ENCODE measurements at places on chromosomes 12 and 14.

DNA sequence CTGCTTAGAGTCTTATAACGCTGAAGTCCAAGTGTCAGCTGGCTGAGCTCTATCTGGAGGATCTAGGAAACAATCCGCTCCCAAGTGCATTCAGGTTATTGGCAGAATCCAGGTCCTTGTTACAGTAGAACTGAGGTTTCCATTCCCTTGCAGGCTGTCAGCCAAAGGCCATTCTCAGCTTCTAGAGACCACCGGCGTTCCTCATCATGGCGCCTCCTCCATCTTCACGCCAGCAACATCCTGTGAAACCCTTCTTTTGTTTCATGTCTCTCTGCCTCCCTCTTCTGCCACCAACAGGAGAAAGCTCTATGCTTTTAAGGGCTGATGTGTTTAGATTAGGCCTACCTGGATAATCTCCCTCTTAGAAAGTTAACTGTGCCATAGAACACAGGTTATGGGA lies 133.0 kb upstream of the RASSF8 start:
- DNase-seq, result no peak

DNA sequence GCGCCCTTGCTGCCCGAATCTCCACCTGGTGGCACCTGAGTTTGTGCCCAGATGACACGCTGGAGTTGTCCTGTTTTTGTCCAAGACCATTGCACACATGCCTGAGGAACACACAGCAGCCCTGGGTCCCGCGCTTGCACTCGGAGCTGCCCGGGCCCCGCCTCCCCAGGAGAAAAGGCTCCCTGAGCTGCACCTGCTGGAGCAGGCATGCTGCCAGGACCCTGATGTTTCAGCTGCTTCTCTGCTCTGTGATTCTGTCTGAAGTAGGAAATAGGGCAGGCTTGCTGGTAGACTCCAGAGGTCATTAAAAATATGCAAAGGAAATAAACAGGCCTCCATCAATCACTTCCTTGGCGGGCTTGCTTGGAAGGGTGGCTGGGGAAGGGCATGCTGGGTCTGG lies 271.6 kb downstream of the CACNA1C start:
- DNase-seq, result no peak

DNA sequence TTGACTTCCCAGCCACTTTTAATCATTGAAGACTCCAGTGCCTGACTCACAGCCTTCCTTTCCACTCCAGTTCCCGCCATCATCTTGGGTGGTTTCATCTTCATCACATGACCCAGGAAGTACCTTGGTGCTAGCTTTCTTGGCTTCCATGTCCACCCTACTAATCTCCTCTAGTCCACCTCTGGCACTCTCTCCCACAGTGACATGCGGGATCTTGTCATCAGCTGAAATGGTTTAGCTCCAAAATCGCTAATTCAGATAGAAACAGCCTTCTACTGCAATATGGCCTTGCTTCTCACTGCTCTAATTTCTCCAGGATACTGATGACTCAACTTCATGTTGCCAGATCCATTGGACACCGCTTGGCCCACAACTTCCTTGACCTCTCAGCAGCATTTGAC lies 24.5 kb downstream of the WDR20 start:
- no peak for DNase-seq

DNA sequence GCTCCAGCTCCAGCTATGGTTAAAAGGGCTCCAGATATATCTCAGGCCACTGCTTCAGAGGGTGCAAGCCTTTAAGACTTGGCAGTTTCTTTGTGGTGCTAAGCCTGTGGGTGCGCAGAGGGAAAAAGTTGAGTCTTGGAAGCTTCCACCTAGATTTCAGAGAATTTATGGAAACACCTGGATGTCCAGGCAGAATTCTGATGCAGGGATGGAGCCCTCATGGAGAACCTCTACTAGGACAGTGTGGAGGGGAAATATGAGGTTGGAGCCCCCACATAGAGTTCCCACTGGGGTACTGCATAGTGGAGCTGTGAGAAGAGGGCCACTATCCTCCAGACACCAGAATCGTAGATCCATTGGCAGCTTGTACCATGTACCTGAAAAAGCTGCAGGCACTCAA lies 69.9 kb downstream of the SDR9C7 start:
- DNase-seq, result no peak

DNA sequence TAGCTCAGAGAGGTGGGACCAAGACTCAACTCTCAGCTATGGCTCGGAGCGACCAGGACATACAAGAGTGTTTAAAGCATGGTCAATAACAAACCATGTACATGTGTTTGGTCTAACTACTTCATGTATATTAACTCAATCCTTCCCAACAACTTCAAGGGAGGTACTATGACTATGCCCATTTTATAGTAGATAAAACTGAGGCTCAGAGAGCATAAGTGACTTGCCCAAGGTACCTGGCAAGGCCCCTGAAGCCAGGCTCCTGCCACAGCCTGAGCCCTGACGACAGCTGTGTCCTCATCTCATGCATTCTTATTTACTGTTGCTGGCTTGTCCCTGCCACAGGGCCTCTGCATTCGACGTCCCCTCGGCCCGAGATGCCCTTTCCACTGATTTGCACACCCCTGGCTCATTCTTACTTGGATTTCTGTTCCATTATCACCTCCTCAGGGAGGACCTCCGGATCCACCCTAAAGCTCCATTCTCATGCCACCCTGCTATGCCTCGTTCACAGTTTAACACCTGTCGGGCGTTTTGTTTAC lies 2.6 kb downstream of the TESC start:
- DNase-seq, result peak; percentile 66

GRCh38 chr14:22539831-22540230 lies 49.2 kb downstream of the DAD1 start:
- peak; percentile 45 for DNase-seq

DNA sequence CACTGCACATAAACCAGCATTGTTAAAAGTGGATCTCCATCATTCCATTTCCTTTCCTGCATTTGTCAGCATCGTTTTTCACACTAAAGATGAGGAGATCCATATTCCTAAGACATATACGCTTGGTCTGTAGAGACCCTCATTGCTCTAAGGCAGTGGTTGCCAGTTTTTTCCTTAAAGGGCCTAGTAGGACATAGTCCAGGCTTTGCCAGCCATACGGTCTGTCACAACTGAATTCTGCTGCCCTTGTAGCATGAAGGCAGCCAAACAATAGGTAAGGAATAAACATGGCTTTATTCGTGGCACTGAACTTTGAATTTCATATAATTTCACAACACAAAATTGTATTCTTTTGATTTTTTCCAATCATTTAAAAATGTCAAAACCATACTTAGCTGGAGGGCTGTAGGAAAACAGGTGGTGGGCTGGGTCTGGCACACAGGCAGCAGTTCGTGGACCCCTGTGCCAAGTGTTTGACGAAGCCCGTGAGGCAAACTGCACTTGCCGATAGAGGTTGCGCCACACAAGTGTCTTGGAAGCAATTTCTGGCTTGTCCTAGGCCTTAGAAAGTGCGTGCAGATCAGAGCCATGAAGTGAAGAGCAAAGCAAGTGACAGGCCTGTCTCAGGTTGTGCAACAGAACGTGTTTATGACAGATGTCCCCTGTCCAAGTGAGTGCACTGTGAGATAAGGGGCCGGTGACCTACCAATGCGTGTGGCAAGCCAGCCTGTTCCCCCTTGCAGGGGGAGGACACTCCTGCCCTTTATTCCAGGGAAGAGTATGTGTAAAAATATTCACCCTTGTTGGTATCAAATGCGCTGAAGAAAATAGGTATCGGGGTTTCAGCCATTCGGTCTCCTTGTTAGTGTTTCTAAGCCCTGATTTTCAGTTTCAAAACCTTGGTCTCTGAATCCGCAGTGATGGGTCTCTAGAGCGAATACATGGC lies 916 bp upstream of the CHPT1 start:
- peak; percentile 85 for DNase-seq

DNA sequence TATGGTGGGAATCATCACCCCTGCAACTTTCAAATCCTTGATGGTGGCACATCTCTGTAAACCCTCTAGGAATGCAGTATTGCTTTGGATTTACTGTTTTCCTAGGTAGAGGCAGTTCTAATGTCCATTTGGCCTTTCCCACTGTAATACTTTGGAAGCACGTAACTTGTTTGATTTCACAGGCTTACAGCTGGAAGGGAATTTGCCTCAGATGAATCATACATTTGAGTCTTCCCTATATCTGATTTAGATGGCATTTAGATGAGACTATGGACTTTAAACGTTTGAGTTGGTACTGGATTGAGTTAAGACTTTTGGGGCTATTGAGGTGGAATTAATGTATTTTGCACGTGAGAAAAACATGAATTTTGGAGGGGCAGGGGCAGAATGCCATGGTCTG lies 35.9 kb downstream of the DAAM1 start:
- no peak for DNase-seq

DNA sequence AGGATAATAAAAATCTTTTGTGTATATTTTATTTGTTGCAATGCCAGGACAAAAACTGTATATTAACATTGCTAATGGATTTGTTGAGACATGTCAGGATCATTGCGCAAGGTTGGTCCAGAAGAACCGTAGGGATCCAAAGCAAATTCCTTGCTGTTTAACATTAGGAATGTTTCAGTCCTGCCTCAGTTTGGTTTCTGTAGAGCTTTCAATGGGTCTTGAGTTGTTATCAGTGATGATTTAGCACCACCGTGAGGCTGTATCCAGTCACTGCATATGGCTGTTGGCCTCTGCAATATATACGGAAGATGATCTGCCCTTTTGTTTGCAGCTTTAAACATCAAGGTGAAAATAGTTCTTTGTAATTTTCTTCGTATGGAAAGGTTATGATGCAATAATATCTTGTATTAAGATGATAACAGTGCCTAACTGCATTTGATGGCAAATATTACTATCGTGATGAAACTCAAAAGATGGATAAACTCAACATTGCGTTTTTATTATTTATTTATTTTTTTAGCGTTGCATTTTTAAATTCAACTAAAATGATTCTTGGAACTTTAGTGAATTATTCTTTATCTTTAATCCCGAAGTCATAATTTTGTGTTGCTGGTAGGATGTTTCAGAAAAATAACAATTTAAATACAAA lies 231.2 kb downstream of the AKAP6 start:
- peak; percentile 21 for DNase-seq

DNA sequence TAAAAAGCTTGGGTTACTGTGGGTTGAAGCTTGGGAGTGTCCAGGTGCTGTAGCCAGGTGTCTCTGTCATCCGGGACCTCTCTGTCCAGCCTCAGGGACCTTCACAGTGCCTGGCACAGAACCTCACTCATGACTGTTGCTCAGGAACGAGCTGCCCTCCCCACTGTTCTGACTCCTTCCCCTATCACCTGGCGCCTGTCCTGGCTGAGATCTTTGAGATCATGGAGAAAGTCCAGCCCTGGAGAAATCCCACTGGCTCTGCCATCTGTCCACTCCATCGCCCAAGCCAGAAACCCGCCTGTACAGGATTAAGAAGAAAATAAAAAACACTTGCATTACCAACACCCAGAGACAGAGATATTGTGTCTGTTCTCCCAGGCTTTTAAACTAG lies 53.5 kb downstream of the DGLUCY start:
- no peak for DNase-seq

DNA sequence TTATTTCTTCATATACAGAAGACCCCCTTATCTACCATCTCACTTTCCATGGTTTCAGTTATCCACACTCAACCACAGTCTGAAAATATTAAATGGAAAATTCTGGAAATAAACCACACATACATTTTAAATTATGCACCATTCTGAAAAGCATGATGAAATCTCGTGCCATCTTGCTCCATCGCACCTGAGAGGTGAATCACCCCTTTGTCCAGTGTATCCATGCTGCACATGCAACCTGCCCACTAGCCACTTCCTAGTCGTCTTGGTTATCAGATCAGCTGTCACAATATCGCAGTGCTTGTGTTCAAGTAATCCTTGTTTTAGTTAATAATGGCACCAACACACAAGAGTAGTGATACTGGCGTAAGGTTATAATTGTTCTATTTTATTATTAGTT lies 145.7 kb downstream of the C12orf42 start:
- DNase-seq, result no peak

- no peak for DNase-seq
These were observed 125.3 kb downstream of the ETV6 start for GRCh38 chr12:11774821-11775220.

- DNase-seq, result no peak
These were observed 57.3 kb downstream of the GALNT16 start for GRCh38 chr14:69317102-69317755.

DNA sequence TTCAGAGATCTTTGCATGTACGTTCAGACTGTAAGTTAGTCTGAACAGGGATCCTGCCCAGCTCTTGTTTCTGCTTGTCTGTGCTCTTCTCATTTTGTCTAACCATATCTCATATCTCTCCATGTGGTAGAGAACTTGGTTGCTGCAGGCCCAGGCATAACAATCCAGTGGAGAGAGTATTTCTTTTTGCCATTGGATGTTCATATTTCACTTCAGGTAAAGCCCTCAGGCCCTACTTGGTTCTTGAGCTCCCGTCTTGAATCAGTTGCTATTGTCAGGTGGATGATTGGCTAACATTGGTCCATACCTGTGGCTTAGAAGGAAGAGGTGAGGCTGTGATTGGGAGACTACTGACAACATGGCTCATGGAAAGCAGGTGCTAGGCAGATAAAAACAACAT lies 357.7 kb upstream of the FLRT2 start:
- DNase-seq, result no peak

- DNase-seq, result no peak
These were observed 20.6 kb upstream of the RIN3 start for GRCh38 chr14:92493024-92493423.

GRCh38 chr14:104149617-104150135 lies 11.3 kb downstream of the KIF26A start:
- peak; percentile 37 for DNase-seq

GRCh38 chr14:24296341-24297157 lies 3.0 kb downstream of the DHRS1 start:
- peak; percentile 79 for DNase-seq

DNA sequence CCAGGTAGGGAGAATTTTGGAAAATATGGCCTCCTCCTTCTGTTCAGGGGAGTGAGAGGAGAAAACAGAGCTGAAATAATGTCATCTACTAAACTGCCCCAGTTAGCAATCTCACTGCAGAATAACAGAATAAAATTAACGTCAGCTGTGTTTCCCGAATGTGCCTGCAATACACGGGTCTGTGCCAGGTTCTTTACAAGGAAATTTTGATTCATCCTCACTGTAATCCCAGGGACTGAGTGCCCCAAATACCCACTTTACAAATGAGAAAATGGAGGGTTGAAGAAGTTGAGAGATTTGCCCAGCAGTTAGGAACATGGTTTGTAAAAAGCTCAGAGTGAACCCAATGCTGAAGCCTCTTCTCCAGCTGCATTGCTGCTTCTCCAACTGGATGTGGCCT lies 21.3 kb upstream of the SERPINA6 start:
- no peak for DNase-seq

- no peak for DNase-seq
These were observed 40.3 kb downstream of the MVK start for GRCh38 chr12:109613649-109614455.
